Omental fat pad (tissue), 4 donors: ENCODE measurements at places on chromosomes 7 and 10.

DNA sequence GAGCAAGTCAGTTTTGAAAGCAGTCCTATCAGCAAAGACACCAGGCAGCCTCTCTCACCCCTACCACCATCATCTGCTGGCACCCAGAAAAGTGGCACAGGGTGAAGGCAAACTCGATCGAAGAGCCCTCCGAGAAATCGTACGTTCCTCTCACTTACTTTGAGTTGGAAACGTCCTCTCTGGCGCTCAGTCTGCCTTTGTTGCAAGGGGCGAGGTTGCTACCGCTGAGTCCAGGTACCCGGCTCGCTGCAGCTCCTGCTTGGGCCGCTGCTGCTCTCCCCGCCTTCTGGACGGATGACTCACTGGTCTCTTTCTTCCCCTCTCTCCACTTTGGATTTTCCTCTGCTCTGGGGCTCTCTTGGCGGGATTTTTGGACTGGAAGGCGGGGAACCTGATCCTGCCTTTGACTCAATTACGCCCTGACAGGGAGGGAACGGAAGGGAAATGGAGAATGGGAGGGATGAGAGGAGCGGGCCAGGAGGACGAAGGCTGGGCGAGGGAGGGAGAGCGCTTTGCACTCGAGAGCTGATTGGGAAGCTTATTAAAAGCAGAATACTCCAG, at the start of gene PTN:
Gene PTN, minus strand, starts transcription at position 453 of the 561 bp plus-strand sequence. CDS start 88,760 bp downstream, outside the sequence.
- no peak for DNase-seq

DNA sequence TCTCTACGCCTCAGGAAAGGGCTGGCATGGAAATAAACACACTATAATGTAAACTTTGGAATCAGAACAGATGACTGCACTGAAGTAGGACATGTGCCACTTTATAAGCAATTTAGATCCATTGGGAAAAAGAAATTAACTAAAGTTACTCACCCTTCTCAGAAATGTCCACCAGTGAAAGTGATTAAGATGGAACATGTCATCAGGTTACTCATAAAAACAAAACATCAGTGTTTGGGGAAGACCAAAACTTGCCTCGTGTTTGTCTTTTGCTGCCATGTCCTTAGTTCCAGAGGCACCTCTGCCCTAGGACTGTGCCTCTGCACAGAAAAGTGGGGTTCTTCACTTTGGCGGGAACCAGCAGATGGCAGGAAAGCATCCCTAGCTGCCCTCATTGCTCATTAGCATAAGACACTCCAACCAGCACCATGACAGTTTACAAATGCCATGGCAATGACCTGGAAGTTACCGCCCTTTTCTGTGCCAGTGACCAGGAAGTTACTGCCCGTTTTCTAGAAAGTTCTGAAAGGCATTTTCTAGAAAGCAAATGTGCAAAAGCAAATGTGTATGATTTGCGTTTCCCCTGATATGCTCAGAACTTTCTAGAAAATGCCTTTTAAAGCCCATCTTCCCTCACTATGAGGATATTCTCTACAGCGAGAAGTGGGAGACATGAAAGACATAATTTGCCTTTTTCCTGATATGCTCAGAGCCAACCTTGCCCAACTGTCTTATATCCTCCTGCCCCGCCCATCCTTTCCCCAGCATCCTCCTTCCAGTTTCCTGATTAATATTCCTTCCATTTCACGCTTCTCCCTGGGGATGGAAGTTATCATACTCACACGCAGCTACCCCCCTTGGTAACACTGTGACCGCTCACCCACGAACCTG, 258.2 kb downstream of the USP6NL start:
- no peak for DNase-seq

DNA sequence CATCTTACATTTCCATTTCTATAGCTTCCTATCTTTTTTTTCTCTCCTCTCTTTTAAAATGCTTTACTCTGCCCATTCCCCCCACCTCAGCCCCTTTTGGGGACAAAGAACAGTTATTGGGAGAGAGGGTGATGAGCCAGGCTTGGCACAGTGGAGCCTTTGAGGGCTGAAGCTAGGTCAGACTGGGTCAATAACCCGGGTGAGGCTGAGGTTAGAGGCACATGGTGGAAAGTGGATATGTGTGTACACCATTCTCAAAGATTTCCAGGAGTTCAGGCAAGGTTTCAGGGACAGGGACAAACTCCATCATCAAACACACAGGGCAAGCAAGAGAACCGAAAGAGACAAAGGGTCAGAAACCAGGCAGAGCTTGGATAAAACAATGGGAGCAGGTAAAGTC, 11.5 kb downstream of the ABCB4 start:
- no peak for DNase-seq

GRCh38 chr10:29387269-29387668, 98.4 kb downstream of the LYZL1 start:
- DNase-seq, result no peak

GRCh38 chr7:96355990-96356506, 34.1 kb upstream of the SLC25A13 start:
- DNase-seq, result no peak
